Fibroblast of lung (primary cell): ENCODE measurements at places on chromosomes 12 and 14. TPM values are rescaled to one million over a fixed set of nuclear protein-coding genes. Genes with fewer than 3 reads are reported as not detected.
A peak's percentile ranks its signal among the peaks of the same experiment; 100 is the strongest.

The MIP gene
- total RNA-seq = not detected in 2 replicates

The TMBIM4 gene
- total RNA-seq = 48.8 and 69.2 TPM in 2 replicates

The GARIN6 gene
- total RNA-seq = not detected in 2 replicates

DNA sequence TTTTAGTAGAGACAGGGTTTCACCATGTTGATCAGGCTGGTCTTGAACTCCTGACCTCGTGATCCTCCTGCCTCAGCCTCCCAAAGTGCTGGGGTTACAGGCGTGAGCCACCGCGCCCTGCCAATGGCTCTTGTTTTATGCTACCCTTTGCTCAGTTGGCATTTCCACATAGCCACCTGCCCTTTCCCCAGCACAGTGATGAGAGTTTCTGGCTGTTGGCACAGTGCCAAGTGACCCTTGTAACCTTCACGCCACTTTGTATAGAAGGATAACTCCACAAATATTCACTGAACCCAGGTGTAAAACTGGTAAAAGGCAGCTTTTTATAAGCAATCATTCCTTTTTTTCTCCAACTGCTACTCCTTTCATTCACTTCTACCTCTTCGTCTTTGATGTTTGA, 18.5 kb upstream of the CCDC175 start:
- no peak for DNase-seq

GRCh38 chr14:69537900-69538299, 36.8 kb downstream of the CCDC177 start:
- DNase-seq = no peak

DNA sequence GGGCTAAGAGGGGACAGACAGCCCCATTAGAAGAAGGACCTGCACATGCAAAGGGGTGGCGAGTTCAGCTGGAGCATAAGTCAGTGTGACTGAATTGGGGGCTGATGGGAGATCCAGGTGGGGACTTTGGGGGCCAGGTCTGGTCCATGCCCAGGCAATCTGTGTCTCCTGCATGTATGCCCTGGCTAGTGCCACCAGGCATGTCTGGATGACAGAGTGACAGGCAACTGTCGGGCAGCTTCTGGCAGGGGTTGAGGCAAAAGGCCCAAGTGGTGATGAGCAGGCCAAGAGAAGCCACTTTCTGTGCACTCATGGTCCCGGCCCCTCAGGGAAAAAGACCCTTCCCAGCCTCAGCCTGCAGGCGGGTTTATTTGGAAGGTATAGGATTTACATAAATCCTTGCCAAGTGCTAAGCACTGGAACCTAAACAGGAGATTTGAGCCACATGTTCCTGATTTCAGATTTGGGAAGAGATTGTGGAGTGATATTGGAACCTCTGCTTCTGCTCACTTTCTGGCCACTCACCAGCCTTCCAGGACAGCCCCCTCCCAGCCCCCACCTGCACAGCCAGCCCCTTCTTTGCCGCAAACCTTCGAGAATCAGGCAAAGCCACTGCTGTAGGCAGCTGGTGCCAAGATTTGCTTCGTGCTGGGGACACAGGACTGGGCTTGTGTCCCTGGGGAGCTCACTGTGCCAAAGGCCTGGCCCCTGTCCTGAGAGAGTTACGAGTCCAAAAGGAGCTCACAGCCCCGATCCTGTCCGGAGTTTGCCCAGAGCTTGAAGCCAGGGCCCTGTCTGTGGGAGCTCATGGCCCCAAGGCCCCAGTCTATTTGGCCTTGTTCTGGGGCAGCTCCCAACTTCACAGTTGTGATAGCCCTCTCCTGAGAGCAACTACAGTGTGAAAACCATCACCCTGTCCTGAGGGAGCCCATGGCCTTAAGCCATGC, 232.5 kb upstream of the RTL1 start:
- no peak for DNase-seq

- no peak for DNase-seq
Measured at GRCh38 chr12:5310151-5310550, 121.8 kb upstream of the NTF3 start.

DNA sequence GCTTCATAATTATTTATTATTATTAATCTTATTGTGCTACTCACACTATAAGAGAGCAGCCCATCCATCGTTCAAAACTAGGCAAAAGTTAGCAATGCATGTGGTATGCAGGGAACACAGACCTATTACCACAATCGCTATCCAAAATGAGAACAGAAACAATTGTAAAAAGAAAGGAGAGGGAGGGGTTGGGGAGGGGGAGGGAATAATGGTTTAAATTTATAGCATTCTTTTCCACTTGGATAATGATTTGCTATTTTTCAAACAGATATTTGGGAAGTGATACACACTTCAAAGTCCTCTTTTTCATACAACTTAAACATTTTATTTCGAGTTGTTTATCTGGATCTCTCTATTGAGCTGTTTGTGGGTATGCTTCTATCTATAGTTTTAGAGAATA, 248.6 kb upstream of the SOX5 start:
- peak; percentile 88 for DNase-seq
